ENCODE measurements at places on chromosomes 13 and 19.

- DNase-seq: no peak
These were observed 21.6 kb downstream of the VSTM1 start for GRCh38 chr19:54041969-54042606.

- DNase-seq: no peak
These were observed 7.1 kb downstream of the TCF3 start for GRCh38 chr19:1645299-1645698.

- no peak for DNase-seq
These were observed 299.5 kb downstream of the MZT1 start for GRCh38 chr13:72427757-72428528.

DNA sequence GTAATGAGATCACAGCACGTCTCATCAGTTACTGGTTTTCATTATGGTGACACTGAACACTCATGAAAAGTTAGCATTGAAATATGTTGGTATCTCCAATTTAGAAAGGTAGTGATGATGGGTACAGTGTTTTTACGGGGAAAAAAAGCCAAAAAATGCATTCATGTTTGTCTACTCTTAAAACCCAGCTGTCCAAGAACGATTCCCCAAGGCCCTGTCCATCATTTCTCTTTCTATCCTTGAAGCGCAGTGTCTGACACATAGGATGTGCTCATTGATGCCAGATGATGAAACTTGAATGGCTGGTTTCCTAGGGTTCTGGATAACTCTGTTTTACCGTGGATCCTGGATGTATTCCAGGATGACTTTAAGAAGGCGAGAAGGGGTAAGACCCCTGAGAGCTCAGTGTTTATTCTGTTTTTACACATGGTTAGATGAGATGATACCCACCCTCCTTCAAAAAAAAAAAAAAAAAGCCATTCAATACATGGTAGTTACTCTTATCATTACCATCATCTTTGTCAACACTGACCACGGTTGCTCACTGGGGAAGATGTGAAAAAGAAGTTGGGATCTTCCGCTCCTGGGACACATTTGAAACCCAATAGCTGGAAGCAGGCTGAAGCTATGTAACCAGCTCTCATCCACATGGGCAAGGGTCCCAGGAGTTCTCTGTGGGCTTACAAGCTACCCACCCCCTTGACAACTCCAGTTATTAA, 22.5 kb downstream of the SERP2 start:
- no peak for DNase-seq

- DNase-seq: no peak
These were observed at the start of gene SERP2 for GRCh38 chr13:44373601-44374347. SERP2 (plus strand) TSS chr13:44373824; CDS start chr13:44374026, 202 bp downstream.

DNA sequence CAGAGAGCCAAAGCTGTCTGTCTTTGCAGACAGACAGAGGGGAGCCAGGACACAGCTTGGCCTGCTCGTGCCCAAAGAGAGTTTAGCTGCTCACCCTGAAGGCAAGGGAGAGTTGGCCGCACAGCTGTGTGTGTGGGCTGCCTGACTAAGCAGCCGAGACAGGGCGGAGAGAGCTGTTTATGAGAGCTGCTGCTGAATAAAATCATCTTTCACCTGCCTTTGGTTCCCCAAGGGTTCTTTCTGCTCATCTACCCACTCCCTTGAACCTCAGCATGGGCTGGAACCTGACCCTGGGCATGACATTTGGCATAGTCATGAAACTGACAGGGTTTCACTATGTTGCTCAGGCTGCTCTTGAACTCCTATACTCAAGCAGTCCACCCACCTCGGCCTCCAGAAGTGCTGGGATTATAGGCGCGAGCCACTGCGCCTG, 98.2 kb downstream of the RBM26 start:
- no peak for DNase-seq

DNA sequence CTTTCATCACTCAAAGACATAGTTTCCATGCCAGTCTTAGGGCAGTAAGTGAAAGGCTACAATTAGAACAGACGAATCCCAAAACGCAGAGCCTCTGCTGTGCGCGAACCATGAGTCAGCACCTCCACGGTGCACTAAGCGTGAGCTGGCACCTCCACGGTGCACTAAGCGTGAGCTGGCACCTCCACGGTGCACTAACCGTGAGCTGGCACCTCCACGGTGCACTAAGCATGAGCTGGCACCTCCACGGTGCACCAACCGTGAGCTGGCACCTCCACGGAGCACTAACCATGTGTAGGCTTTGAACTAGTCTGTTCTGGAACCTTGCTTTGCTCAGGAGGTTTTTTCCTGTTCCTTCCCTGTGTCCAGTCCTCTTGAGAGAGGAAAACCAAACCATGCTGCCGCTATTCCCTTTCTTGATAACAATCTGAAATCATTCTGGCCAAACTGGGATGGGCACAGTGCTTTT, 120.6 kb downstream of the IRS2 start:
- no peak for DNase-seq

GRCh38 chr13:65787082-65787481, 1443.1 kb downstream of the PCDH9 start:
- no peak for DNase-seq

GRCh38 chr13:27472941-27473340, 22.6 kb upstream of the MTIF3 start:
- no peak for DNase-seq

DNA sequence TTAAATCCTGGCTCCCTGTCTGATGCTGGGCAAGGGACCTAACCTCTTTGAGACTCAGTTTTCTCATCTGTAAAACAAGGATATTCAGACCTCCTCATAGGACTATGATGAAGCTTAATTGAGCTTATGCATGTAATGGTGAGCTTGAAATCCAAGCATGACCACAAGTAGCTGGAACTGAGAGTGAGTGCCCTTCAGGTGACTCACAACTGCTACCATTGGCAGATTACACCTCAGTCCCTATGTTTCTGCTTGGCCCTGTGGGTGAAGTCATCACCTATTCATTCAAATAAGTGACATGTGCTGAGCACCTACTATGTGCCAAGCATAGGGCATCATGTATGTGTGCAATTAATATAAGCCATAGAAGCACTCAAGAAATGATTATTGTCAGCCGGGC, 25.7 kb downstream of the NOVA2 start:
- DNase-seq: no peak

GRCh38 chr13:107339209-107339608, 771.3 kb upstream of the ARGLU1 start:
- DNase-seq: no peak

DNA sequence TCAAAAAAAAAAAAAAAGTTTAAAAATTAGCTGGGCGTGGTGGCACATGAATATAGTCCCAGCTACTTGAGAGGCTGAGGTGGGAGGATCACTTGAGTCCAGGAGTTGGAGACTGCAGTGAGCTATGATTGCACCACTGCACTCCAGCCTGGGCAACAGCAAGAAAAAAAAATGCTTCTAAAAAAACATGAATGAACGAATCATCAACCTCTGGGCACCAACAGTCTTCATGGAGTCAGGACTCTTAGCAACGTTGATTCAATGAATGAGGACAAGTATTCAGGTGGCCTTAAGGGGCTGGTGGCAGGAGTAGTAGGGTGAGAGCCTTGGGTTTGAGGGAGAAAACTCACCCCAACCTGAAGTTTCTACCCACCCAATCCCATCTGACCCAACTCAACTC, 20.6 kb upstream of the OLFM2 start:
- DNase-seq: no peak

DNA sequence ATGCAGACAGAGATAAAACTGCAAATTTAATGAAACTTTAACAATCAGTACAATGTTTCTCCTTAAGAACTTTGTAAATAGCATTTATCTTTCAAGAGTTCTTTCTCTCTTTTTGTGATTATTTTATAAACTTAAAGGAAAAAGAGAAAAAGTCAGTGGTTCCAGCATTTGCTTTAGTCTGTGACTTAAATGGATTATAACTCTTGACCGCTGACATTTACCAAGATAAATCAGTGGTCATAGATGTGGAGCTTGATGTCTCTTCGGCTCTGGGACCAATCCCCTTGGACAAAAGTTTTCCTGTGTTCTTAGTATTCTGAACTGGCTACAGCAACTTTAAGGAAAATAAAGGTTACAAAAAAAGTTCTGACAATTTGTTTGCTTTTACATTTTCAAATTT, 162.6 kb downstream of the TM9SF2 start:
- no peak for DNase-seq

DNA sequence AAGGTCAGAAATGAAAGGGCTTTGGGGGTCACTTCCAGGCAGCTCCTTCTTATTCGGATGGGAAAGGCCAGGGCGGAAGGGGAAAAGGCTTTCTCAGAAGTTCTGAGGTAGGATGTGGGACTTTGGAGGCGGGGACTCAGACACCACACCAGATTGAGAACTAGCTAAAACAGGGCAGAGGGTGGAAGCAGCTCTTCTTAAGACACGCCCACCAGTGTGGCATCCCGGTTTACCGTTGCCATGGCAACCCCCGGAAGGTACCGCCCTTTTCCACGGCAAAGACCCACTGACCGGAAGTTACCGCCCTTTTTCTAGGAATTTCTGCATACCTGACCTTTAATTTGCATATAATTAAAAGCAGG, 3.8 kb upstream of the LILRA5 start:
- no peak for DNase-seq

DNA sequence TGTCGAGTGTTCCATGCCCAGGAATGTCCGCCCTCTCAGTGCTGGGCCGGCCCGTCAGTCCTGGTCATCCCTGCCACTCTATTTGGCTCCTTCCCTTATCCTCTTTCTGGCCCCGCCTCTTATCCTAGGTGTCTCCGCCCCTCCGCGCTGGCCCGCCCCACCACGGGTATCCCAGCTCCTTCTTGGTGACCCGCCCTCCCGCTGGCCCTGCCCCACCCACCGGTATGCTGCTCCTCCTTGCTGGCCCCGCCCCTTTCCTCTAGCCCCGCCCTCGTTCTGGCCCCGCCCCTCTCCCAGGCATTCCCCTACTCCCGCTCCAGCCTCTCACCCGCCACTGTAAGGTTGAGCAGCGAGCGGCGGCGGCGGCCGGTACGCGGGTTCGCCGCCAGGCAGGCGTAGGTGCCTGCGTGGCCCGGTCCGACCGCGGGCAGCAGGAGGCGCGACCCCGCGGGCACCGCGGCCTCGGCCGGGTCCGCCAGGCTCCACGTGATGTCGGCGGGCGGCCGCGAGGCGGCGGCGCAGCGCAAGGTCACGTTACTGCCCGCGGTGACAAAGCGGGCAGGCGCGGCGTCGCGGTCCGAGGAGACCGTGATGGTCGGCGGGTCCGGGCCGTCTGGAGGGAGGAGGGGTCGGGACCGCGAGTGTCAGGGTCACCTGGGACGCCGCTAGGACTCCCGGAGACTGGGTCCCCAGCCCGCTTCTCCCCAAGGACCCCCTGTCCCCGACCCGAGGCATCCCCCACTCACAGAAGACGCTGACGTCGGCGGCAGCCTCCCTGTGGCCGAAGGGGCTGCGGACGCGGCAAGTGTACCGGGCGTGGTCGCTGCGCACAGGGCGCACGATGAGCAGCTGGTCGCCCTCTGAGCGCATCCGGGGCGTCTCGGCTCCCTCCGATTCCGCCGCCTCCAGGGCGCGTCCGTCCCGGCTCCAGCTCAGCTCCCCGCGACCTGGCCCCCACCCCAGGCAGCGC, 2.0 kb downstream of the VSIG10L start:
- DNase-seq: no peak

GRCh38 chr13:97182111-97182890, 39.8 kb upstream of the MBNL2 start:
- DNase-seq: no peak

GRCh38 chr19:48363500-48363809, 285 bp downstream of the TMEM143 start:
- no peak for DNase-seq

DNA sequence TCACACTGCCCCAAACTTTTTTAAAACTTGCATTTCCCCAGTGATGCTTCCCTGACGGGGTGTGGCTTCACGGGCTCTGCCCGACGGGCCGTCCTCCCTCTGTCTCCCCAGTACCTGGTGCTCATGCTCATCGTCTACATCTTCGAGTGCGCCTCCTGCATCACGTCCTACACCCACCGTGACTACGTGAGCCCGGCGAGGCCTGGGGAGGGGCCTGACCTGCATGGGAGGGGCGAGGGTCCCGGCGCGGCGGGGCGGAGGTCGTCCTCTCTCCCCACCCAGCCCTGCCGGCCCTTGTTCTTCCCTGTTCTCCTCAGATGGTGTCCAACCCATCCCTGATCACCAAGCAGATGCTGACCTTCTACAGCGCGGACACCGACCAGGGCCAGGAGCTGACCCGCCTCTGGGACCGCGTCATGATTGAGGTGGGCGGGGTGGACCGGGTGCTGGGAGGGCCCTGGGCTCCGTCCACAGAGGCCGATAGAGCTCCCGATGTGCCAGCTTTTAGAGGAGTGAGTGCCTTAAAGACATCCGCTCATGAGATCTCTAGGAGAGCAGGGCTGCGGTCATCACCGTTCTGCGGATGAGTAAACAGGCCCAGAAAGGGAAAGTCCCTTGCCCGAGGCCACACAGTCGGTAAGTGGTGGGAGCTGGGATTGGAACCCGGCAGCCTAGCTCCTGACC, 6.9 kb downstream of the UPK1A start:
- no peak for DNase-seq

- no peak for DNase-seq
These were observed 31.3 kb upstream of the HOMER3 start for GRCh38 chr19:18972301-18972811.

GRCh38 chr19:51063664-51064063, 1.2 kb downstream of the KLK13 start:
- no peak for DNase-seq

- DNase-seq: no peak
These were observed 38.4 kb downstream of the EFNB2 start for GRCh38 chr13:106497079-106497478.

- no peak for DNase-seq
These were observed 34.7 kb upstream of the CASP14 start for GRCh38 chr19:15014579-15014978.

GRCh38 chr19:1221904-1222255, 15.9 kb downstream of the CBARP start:
- DNase-seq: no peak

- DNase-seq: no peak
These were observed 24.2 kb downstream of the ZNF607 start for GRCh38 chr19:37695144-37695899.

- no peak for DNase-seq
These were observed 285.9 kb downstream of the DNAJC15 start for GRCh38 chr13:43309311-43309710.

- no peak for DNase-seq
These were observed 365 bp downstream of the PPP6R1 start for GRCh38 chr19:55258476-55258827.

GRCh38 chr13:99809926-99810325, 161.6 kb downstream of the ZIC5 start:
- DNase-seq: no peak

GRCh38 chr19:29088761-29089160, 124.2 kb downstream of the UQCRFS1 start:
- DNase-seq: no peak

DNA sequence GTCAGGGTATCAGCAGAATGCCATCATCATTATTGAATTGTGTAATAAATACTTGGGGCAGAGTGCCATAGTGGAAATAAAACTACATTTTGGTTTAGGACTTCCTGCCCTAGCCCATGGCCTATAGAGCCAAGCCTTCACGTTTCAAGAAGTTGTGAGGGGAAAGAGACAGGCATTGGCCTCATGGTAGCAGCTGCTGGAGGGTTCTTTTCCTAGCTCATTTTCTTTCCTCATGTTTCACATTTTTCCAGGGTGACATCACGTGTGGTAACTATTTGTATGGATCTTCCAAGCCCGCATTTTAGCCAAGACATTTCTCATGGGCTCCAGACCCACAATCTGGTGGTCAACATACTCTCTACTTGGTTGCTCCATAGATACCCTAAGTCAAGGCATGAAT, 80.4 kb downstream of the LRCH1 start:
- DNase-seq: no peak

- DNase-seq: no peak
These were observed 14.7 kb downstream of the ZNF577 start for GRCh38 chr19:51873097-51873496.

Data from NCI-H187 treated with DMSO at 0.1 percent for 48 hours (cell line).